Gastroesophageal sphincter (tissue), 4 donors: ENCODE measurements at places on chromosomes 6 and 20. TPM values are rescaled to one million over a fixed set of nuclear protein-coding genes. Genes with fewer than 3 reads are reported as not detected.

DNA sequence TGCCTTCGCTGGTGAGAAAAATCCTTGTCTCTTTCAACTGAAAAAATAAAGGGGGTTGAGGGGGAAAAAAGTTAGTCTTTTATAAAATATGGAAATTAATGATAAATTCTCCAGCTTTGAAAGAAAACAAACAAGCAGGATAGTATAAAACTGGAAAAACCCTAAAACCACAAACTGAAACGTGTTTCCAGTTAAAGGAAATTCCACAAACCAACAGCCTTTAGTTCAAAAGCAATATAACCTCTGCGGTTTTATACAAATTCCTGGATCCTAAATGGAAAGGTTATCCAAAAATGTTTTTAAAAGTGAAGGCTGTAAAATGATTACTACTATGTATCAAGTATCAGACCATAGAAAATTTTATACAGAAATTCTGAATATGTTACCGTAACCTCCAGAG, 55.6 kb downstream of the BMP5 start:
- H3K27me3 ChIP-seq: no peaks in the 10 kb centered on the region
- no peak for ATAC-seq
- no peaks in the 10 kb centered on the region for H3K4me1 ChIP-seq
- H3K4me3 ChIP-seq: no peak overlapping the region

- peak; percentile 78 for ATAC-seq
- H3K36me3 ChIP-seq: no peaks in the 10 kb centered on the region
- H3K4me1 ChIP-seq: peaks cover 13% of the 10 kb centered on the region
- no peak overlapping the region for H3K4me3 ChIP-seq
Observed at GRCh38 chr6:54255886-54256285, 52.4 kb upstream of the TINAG start.

- peaks cover 10% of the 10 kb centered on the region for H3K36me3 ChIP-seq
- H3K27me3 ChIP-seq: peaks cover under 1% of the 10 kb centered on the region
- H3K4me1 ChIP-seq: peaks cover 26% of the 10 kb centered on the region
- H3K27ac ChIP-seq: no peak overlapping the region
Observed at GRCh38 chr6:35220711-35221110, 7.0 kb downstream of the SCUBE3 start.

DNA sequence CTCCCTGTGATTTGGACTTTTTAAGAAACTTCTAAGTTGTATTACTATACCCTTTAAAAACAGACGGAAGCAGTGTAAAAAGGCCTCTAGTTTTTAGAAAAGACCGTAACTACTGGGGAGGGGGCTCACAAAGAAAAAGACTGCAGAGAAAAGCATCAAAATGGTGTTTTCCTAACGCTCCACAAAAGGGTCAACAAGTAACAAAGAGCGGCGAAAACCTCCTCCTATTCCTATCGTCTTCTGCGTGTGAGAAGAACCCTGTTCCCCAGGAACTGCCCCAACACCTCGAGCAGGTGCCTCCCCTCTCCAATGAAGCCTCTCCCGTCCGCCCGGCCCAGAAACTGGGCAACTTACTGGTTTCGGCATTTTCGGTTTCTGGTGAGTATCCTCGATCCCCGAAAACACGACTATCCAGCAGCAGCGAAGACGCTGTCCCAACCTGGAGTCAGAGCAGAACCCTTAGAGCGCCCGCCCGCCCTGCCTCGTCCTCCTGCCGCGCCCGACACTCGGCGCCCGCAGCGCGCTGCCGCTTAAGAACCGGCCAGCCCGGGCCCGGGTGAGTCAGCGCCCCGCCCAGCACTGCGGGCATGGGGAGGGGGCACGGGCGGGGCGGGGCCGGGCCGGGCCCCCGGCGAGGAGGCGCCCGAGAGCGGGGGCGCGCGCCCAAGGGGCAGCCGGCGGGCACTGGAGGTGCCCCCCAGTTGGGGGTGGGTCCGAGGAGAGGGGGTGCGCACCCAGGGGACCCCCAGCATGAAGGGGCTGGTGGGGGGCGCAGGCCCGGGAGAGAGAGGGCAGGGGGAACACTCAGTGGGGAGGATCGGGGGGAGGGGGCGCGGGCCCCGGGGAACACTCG, 1.2 kb downstream of the EZR start:
- peaks cover 59% of the 10 kb centered on the region for H3K4me1 ChIP-seq
- peak; percentile 86 for ATAC-seq
- H3K36me3 ChIP-seq: peaks cover 14% of the 10 kb centered on the region
- no peaks in the 10 kb centered on the region for H3K27me3 ChIP-seq
- peak overlapping the region; percentile 78 for H3K4me3 ChIP-seq
- peak overlapping the region; percentile 100 for H3K27ac ChIP-seq

- peak overlapping the region; percentile 98 for H3K27ac ChIP-seq
- no peaks in the 10 kb centered on the region for H3K36me3 ChIP-seq
- no peak for ATAC-seq
- H3K4me3 ChIP-seq: peak overlapping the region; percentile 98
Observed at GRCh38 chr6:159728531-159728964, 1.2 kb downstream of the WTAP start.

DNA sequence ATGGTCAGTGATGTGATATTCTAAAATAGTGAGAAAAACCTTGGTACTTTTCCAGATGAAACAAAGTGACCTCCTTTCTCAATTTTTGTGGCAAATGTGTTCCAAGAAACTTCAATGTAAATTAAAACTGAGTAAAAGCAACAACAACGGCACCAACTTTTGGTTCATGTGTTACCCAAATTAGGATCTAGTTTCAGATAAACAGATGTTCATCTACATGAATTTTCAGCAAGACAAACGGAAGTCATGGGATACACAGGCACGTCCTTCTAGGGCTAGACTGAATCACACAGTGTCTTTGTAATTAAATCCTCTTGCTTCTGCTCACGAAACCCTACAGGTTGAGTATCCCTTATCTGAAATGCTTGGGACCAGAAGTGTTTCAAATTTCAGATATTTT, 915.2 kb downstream of the TFAP2A start:
- H3K27ac ChIP-seq: no peak overlapping the region
- no peak for ATAC-seq
- no peak overlapping the region for H3K4me3 ChIP-seq
- H3K27me3 ChIP-seq: no peaks in the 10 kb centered on the region
- no peaks in the 10 kb centered on the region for H3K4me1 ChIP-seq

DNA sequence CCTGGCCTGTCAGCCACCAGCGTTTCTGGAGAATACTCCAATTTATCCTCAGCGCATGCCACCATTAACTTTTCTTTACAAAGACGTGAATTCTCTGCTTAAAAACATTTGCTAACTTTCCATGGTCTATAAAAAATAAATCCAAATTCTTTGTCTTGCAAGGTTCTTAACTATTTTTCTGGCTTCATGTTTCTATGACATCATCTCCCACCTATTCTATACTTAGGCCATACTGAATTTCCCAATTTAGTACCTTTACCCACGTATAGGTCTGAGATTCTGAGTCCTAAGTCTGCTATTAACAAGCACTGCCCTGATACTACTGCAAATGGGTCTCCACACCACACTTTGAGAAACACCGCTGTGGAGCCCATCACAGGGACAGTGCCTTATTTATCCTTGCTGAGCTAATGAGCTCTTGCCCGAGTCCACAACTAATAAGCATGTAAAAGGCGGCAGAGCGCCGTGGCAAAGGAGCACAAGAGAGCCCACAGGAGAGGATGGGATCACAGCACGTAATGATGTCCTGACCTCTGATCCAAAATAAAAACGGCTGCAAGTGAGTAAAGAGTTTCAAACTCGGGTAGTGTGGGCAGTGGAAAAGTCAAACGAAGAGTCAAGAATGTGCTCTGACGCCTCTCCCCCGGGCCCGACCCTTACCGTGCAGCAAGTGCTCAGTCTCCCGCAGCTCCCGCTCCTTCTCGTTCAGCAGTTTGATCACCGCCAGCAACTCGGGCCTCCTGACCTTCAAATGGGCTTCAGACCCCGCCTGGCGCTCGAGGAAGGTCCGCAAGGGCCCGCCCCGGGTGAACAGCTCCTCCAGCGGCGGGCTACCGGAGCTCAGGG, 519 bp downstream of the MTRF1L start:
- peak overlapping the region; percentile 87 for H3K4me3 ChIP-seq
- H3K36me3 ChIP-seq: peaks cover 14% of the 10 kb centered on the region
- ATAC-seq: peak; percentile 39
- no peaks in the 10 kb centered on the region for H3K27me3 ChIP-seq
- peak overlapping the region; percentile 79 for H3K27ac ChIP-seq

DNA sequence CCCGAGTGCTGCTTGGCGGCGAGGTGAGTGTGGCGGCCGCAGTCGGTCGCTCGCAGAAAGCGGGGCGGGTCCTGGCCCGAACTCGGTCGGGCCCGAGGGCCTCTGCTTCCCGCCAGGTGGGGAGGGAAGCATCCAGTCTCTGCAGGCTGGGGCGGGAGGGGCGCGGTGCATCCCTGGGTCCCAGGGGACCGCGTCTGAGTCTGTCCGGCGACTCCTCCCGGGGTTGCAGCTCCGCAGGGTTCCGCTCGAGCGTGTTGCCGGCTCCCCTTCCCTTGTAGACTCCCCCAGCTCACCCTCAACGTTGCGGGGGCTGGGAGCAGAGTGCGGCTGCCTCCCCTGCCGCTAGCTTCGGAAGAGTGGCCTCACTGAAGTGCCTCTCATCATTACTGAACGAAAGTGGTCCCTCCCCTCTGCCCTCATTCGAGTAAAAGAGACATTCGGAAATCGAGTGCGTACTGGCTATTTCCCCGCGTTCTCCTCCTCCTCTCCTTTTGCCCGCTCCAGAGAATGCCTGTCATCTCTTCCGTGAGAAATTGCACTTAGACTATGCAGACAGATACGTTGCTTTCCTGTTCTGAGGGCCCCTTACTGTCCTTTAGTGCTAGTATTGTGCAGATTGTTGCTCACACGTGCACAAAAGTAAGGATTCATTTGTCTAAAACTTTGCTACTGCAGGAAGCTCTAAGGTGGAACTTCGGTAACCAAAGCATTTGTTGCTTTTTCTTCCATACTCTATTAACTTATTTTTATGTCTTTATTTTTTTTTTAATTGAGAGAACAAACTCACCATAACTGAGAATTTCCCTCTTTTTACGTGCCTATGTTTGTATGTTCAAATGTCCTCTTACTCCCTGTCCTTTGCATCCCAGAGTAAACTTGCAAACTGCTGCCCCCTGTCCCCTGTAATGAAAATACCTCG, 751 bp downstream of the MAP3K4 start:
- H3K36me3 ChIP-seq: no peaks in the 10 kb centered on the region
- peak; percentile 62 for ATAC-seq
- H3K27me3 ChIP-seq: no peaks in the 10 kb centered on the region
- peak overlapping the region; percentile 88 for H3K4me3 ChIP-seq
- peak overlapping the region; percentile 94 for H3K27ac ChIP-seq
- no peaks in the 10 kb centered on the region for H3K4me1 ChIP-seq

The DNAAF9 gene
- total RNA-seq: 59.4 TPM

The GABRR2 gene
- total RNA-seq: not detected

The ELOVL2 gene
- total RNA-seq: 0.87 TPM

The ZMYND8 gene
- 78.9 TPM for total RNA-seq
